Anterior cingulate cortex (tissue), 58 donors: ENCODE measurements at places on chromosomes 5 and 9.

DNA sequence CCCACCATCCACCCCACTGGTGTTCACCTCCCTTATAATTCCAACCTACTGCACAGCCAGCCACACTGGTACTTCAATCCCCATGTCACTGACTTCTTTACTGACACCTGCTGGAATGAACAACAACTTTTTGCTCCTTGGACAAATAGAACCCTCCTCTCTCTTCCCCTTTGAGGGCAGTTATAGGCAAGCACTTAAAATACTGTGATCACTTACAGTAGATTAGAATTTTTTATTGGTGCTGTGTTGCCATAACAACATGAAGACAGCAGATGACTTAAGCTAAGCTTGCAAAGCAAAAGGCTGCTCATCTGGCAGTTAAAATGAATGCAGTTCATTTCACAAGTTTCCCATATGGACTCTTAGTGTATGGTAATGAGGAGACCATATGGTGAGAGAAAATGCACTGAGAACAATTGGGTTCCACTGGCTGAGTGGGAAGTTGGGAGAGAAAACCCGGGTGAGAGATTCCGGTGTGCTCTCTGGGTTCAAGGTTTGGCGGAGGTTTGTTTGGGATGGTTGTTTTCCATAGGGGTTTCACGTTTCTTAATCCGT lies 374.3 kb downstream of the EBF1 start:
- no peak for DNase-seq

- no peak for DNase-seq
These were observed 137.4 kb upstream of the OTULINL start for GRCh38 chr5:14444161-14444560.

DNA sequence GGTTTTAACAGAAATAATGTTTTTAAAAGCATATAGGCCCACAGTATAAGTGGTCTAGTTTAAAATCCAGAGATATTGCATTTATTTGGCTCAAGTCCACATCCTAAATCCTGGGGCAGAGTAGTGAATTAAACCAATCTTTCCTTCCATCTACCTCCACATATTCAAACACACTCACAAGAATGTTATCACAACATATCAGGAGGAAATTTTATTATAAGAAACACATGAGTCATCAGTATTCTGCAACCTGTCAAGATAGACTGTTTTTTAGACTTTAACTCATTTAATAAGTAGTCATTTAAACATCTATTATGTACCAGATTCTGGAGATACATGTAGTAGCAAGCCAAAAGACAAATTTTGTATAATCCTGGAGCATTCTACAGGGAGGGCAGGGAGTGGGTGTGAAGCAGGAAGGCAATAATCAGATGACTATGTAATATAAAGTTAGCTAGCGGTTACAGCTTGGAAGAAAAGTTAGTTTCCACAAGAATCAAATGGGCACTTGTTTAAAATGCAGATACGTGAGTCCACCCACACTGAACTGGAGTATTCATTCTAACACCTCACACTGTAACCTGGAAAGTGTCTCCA lies 187.3 kb upstream of the PIK3R1 start:
- DNase-seq: no peak

DNA sequence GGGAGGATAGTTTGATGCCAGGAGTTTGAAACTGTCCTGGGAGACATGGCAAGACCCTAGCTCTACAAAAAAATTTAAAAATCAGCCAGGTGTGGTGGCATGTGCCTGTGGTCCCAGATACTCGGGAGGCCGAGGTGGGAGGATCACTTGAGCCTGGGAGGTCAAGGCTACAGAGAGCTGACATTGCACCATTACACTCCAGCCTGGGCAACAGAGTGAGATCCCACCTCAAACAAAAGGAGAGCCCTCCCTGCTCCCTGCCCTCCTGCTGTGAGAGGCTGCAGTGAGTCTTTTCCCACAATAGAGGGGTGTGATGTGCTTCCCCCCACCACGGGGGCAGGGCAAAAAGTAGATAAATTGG lies 10.1 kb upstream of the CCDC187 start:
- DNase-seq: no peak

- DNase-seq: no peak
These were observed 12.5 kb upstream of the FOXE1 start for GRCh38 chr9:97840521-97840920.

DNA sequence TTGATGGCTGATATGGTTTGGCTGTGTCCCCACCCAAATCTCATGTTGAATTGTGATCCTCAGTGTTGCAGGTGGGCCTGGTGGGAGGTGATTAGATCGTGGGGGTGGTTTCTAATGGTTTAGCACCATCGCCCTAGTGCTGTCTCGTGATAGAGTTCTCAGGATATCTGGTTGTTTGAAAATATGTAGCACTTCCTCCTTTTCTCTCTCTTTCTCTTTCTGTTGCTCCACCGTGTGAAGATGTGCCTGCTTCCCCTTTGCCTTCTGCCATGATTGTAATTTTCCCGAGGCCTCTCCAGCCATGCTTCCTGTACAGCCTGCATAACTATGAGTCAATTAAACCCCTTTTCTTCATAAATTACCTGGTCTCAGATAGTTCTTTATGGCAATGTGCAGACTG lies 111.6 kb downstream of the SREK1 start:
- no peak for DNase-seq

GRCh38 chr5:120510098-120510637 lies 46.1 kb downstream of the PRR16 start:
- no peak for DNase-seq

DNA sequence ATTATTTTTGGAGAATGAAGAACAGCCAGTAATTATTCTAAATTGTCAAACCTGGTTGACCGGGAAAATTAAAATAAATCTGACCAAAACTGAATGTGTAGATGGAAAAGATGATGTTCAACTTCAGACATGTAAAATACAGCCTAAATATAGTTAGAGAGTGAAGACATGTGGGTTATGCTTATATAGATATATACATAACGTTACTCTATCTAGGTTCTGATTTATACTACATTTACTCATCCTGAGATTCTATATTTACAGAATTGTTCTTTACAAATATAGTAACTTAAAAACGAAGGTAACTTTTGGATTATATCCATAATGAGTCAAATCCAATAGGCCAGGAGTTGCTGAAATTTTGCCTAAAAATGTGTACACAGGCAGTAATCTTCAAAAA lies 20.8 kb upstream of the THG1L start:
- DNase-seq: no peak

GRCh38 chr9:129938291-129938979 lies 103.2 kb downstream of the USP20 start:
- DNase-seq: no peak

DNA sequence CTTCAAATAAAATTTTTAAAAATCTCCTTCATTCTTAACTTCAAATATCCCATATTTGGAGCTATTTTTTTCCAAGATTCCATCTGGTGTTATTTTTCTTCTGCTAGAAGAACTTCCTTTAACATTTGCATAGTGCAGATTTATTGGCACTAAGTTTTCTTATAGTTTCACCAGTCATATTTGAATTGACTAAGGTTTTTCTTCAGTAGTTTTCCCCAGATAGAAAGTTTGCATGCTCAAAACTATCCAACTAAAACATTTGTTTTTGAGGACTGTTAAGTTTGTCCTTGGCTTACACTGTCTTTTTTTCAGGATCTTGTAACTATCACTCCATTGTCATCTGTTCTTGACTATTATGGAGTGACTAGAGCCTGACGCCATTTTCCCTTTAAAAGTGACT lies 606.7 kb downstream of the TAF11L14 start:
- no peak for DNase-seq

DNA sequence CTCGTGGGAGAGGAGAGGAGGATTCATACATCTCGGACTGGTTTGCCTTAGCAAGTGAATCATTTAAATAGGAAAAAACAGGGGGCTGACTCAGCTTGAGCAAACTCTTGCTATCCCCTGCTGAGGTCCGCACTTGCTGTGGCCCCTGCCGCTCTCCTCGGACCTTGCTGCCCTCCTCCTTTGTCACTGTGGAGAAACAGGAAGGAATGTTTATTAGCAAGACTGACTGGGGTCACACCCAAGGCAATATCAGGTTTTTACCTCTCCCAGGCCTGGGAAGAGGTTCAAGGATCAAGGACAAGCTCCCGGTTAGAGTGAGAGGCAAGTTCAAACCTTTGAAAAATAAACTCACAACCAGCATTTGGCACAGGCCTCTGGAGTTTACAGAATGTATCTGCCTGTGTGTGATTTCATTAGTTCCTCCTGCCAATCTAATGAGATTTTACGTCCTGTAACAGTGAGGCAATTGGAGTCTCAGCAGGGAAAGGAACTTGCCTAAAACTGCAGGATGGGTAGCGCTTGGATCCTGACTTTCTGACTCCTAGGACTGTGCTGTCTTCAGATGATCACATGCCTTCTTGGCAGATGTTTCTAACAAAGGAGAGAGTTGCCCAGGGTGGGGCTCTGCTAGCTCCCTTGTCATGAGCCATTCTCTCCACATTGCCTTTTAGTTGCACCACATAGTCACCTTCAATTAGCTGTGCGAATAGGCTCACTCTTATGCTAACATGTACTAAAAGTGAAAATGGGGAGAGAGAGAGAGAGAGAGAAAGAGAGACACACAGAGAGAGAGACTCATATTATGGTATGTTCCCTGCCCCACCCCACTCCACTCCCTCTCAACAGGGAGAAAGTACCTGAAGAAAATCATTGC lies 108.6 kb upstream of the CDKN2B start:
- DNase-seq: no peak

GRCh38 chr9:33645706-33646105 lies 121.7 kb downstream of the ANKRD18B start:
- DNase-seq: no peak

DNA sequence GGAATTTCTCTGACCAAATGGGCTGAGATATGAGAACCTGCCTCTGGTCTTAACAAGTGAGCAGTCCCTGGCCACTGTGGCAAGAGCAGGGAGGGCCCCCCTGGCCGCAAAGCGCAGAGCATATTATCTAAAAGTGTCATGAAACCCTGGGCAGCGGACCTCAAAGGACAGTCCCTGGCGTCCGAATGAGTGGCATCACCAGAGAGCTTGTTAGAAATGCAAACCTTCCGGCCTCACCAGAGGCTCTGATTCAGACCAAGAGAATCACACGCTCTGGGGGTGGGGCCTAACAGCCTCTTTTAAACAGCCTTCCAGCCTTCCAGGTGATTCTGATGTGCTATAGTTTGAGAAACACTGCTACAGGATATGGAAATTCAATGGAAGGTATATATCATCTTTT lies 10.9 kb downstream of the PTPN3 start:
- no peak for DNase-seq

DNA sequence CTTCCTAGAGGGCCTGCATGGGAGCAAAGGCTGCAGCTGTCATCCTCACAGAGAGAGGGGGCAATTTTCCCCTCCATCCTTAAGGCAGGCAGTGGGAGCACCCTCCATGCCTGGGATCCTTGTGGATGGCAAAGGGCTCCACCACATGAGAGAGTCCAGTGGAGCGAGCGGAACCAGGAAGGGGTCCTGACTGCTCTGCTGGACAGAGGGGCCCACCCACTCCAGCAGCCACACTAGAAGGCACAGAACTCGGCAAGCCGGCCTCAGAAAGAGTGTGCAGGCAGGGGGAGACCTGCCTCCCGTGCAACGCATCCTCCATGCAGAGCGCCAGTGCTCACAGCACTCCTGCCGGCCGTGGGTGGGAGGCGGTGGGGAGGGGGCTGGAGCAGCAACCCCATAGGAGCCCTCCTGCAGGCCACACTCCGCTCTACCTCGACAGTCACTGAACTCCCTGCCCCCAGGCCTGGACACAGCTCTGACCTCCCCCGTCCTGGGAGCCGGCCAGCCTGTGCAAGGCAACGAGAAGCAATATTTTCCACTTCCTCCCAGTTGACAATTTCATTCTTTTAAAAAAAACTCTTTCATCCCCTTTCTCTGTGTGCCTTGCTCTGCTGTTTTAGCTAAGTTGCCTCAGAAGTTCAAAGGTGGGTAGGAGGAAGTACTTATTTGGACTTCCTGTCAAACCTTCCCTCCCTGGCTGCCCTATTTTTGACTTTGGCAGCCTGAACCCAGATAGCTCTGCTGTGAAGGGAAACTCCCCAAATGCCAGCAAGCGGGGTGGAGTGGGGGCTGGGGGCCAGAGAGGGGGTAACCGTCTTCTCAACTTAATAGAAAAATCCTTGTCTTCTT lies 5.3 kb upstream of the LCP2 start:
- peak; percentile 30 for DNase-seq

- no peak for DNase-seq
These were observed 168.9 kb downstream of the ROR2 start for GRCh38 chr9:91781116-91781515.

DNA sequence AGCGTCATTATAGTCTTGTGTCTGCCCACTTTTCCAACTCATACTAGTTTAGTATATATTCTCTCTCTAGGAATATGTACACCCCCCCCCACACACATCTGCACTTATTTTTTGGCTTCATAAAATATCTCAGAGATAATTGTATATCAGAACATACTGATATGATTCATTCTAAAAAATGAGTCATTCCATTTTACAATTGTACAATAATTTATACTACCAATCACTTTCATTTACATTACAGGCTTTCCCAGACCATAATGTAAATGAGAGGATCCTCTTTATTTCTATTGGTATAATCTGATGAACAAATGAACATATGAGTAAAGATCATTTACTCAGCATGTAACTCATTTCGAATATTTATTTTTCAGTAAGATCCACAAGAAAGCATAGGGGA lies 1842.9 kb upstream of the C9orf72 start:
- no peak for DNase-seq

- DNase-seq: no peak
These were observed 164.6 kb downstream of the CARTPT start for GRCh38 chr5:71883742-71884103.

DNA sequence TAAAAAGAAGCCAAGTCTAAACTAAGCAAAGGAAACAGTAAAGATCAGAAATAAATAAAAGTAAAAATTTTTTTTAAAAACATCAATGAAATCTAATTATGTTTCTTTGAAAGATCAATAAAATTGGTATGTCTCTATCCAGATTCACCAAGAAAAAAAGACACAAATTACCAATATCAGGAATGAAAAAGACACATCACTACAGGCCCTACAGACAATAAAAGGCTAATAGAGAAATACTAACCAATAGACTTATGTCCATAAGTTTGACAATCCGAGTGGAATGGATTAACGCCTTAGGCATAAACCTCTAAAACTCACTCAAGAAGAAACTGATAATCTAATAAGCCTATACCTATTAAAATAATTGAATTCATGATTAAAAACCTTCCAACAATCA lies 12.4 kb downstream of the BRD3OS start:
- no peak for DNase-seq

- DNase-seq: no peak
These were observed 42.2 kb downstream of the ANKH start for GRCh38 chr5:14829396-14829795.

- no peak for DNase-seq
These were observed 17.2 kb downstream of the TRIM14 start for GRCh38 chr9:98101868-98102273.
